RPMI7951 (cell line): ENCODE measurements at places on chromosomes 5 and 9. TPM values are rescaled to one million over a fixed set of nuclear protein-coding genes. Genes with fewer than 3 reads are reported as not detected.

Gene CXCL14
- total RNA-seq = not detected in 2 replicates

Gene CCDC152
- total RNA-seq = 0.60 and 0.78 TPM in 2 replicates

Gene PITX1
- 0.49 TPM in 1 of 2 replicates, not detected in the other for total RNA-seq

Gene CTNND2
- total RNA-seq = not detected in 2 replicates

Gene RIMOC1
- 15.1 and 20.1 TPM in 2 replicates for total RNA-seq

Gene MBLAC2
- 2.9 and 3.7 TPM in 2 replicates for total RNA-seq

Gene SNX2
- total RNA-seq = 68.2 and 69.0 TPM in 2 replicates

Gene IL4
- not detected in 2 replicates for total RNA-seq
